ENCODE measurements at places on chromosomes 2 and 18. TPM values are rescaled to one million over a fixed set of nuclear protein-coding genes. Genes with fewer than 3 reads are reported as not detected.

Gene ALPP
- not detected for total RNA-seq

Gene SPP2
- total RNA-seq: not detected

Gene OR6B3
- not detected for total RNA-seq

Gene EPAS1
- total RNA-seq: 13.1 TPM

Gene IL37
- total RNA-seq: not detected

Gene CHRNG
- total RNA-seq: not detected

Gene VWC2L
- not detected for total RNA-seq

Gene NOSTRIN
- not detected for total RNA-seq
